WTC11 (cell line): ENCODE measurements at places on chromosomes 4 and X.
A peak's percentile ranks its signal among the peaks of the same experiment; 100 is the strongest.

GRCh38 chr4:81032771-81033684 is 2.5 kb downstream of the BMP3 start:
- no peak for DNase-seq

DNA sequence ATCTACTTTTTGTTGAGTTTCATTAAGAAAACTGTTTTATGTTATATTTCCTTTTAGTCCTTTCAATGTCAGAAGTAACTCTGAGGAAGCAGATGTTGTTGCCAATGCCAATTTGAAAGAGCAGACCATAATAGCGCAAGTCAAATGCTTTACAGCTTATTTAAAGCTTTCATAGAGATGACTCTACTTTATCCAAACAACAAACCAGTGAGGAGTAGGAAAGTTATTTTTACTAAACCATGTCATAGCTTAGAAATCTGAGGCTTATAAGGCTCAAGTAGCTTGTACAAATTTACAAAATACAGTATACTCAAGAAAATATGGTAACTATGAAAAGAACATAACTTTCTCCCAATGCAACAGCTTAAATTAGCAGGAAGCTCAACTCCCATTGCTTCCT is 40.1 kb upstream of the SPOCK3 start:
- no peak for DNase-seq

GRCh38 chrX:119981286-119982070 is 37.9 kb upstream of the NKAP start:
- DNase-seq: peak; percentile 36

DNA sequence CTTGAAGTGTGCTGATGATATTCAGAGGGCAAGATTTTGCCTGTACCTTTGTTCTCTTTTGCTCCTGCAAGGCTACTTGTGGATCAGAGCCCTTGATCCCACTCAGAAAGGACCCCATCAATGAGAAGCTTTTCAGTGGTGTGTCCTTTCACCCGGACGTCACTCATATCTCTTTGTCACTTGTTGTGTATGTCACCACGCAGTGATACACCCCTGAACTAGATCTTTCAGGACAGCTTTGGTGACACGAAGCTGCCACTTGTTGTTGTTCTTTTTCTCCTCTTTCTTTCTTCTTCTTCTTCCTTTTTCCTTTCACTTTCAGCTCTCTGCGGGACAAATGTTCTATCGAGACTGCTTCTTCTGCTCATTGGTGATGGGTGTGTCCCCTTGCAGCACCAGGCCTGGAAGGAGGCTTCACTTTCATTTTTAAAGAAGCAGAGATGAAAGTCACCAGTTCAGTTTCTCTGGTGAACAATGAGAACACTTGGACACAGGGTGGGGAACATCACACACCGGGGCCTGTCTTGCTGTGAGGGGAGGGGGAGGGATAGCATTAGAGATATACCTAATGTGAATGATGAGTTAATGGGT is 83.6 kb downstream of the NBDY start:
- DNase-seq: no peak

DNA sequence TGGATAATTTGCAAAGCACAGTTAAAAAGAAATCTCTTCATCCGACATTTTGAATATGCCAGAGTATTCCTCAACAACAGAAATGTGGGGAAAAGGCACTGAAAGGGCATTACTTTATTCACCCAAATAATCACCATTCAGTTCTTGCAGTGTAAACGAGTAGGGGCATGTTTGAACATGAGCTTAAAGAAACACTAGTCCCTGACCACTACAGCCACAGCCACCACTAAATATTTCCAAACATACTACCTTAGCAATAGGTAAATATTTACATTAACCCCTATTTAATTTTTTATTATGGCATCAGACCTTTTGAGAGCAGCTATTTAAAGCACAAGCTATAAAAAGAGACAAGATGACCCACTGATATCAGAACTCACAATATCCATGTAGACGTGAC is 27.6 kb downstream of the MCF2 start:
- DNase-seq: no peak

GRCh38 chrX:122552286-122552800 is 631.7 kb upstream of the GRIA3 start:
- no peak for DNase-seq

- DNase-seq: no peak
These were observed 5.1 kb downstream of the PPP1R2C start for GRCh38 chrX:42772874-42773273.

DNA sequence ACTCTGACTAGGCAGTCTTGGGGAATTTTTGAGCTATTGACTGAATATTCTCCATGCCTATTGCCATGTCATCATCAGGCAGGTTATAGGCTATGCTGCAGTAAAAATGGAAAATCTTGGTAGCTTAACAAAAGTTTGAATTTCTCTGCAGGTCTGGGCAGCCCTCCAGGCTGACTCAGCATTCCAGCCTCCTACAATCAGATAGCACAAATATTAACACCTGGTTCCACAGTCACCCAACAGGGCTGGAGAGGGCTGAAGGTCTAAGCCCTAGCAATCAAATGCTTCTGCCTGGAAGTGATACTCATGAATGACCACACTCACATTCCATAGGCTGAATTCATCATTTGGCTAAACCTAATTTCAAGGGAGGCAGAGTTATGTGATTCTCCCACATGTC is 9.6 kb upstream of the PPP3CA start:
- no peak for DNase-seq

- no peak for DNase-seq
These were observed 440.2 kb downstream of the INPP4B start for GRCh38 chr4:142405695-142406498.

DNA sequence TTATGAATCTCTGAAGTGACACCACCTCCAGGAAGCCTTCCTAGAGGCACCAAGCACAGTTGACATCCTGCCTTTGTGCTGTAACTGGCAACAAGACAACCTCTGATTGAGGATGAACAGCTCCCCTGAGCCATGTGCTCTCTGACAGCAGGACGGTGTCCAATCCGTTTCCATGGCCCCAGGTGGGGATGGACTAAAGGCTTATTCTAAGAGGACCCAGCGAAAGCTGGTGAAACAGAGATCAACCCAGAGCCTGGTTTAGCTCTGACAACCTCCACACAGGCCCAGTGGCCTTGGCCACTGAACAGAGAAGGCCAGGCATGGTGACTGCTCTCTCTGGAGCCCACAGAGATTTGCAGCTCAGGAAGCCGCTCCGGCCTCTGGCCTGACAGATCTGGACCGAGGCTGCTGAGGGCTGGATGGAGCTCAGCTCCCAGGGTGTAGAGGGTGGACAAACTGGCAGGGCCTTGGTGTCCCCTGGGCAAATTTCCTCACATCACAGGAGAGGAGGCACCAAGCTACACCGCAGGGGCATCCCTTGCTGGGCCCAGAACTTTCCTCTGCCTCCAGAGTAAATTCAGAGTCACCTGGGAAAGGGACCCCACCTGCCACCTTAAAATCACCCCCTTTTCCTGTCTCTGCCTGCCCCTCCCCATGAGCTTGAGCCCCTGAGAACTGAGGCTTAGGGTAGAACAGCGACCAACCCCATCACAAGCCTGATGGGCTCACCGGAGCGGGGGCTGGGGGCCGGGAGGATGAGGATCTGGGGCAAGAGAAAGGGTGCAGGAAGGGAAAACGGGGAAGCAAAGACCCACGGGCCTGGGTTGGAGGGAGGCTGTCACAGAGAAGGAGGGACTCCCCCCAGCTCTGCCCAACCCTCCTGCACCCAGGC is 40.2 kb downstream of the HMX1 start:
- DNase-seq: no peak

DNA sequence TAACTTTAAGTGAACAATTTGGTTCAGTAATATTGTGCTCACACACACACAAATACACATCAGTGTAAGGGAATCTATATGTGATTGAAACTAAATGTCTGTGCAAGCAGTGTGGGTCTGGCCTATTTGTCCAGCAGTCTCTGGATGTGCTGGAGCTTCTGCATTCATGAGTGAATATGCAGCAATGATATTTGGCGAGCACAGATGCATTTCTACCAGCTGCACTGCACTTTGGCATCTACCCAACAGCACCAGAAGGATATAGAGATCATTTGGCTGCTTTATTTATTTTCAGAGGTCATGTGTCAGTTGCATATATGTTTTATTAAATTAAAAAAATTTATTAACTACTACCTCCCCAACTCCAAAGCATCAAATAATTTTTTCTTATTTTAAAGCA is 613.4 kb upstream of the NR3C2 start:
- DNase-seq: no peak

- DNase-seq: no peak
These were observed 19.8 kb upstream of the FMR1 start for GRCh38 chrX:147891896-147892295.

- DNase-seq: no peak
These were observed 26.2 kb upstream of the RHOH start for GRCh38 chr4:40170588-40170987.

- DNase-seq: no peak
These were observed 126.2 kb downstream of the KLHL13 start for GRCh38 chrX:117990438-117990837.

GRCh38 chr4:120431180-120431579 is 364.5 kb upstream of the MAD2L1 start:
- no peak for DNase-seq
